ENCODE measurements at places on chromosomes 16 and 17. TPM values are rescaled to one million over a fixed set of nuclear protein-coding genes. Genes with fewer than 3 reads are reported as not detected.

CSHL1 gene
- not detected for total RNA-seq

C16orf86 gene
- total RNA-seq = 2.9 TPM

PTRH2 gene
- 29.1 TPM for total RNA-seq

EIF3C gene
- 494 TPM for total RNA-seq

RAB37 gene
- 1.3 TPM for total RNA-seq

PRSS27 gene
- total RNA-seq = 0.48 TPM

TMEM220 gene
- 20.8 TPM for total RNA-seq

FAM20A gene
- 25.6 TPM for total RNA-seq

GRCh38 chr17:35895636-35896587 lies 15.8 kb upstream of the CCL5 start:
- DNase-seq = peak; percentile 41

DNA sequence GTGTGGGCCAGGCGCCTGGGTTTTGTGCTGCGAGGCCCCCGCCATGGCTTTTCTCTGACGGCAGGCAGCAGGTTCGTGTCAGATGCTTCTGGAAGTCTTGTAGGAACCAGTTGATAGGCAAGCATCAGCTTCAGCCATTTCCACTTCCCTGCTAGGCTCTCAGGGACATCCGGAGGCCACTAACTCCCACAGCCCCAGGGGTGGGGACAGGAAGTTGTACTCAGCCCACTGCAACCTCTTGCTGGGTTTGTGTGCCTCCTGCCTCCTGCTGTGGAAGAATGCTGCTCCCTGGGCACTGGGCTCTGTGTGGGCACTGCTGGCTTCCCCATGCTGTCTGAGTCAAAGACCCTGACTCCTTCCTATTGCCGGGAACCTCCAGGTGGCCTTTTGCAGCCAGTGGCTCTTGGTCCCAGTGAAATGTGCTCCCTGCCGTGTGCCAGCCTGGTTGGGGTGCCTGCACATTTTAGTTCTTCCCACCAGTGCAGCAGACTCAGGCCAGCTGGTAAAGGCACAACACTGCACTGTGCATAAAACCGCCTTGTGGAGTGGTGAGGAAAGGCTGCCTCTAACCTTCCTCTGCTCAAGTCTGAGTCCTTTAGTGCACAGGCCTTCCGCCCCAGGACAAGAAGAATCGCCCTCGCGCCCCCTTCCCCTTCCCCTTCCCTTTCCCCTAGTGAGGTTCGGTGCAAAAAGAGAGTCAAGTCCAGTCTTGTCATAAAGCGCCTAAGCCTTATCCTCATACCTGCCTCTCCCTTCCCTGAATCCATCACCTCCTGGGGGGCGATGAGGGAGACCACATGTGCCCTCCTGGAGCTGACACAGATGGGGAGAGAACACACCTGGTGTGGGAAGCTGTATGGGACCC lies 16.6 kb downstream of the LDHD start:
- peak; percentile 84 for DNase-seq

- DNase-seq = no peak
These were observed 1.5 kb upstream of the KRTAP3-1 start for GRCh38 chr17:41010441-41010840.

- no peak for DNase-seq
These were observed 15.4 kb downstream of the SEZ6L2 start for GRCh38 chr16:29883987-29884386.

- DNase-seq = no peak
These were observed 29.0 kb downstream of the IRF8 start for GRCh38 chr16:85927959-85928358.

- peak; percentile 73 for DNase-seq
These were observed 27.2 kb upstream of the STAC2 start for GRCh38 chr17:39252788-39253460.

DNA sequence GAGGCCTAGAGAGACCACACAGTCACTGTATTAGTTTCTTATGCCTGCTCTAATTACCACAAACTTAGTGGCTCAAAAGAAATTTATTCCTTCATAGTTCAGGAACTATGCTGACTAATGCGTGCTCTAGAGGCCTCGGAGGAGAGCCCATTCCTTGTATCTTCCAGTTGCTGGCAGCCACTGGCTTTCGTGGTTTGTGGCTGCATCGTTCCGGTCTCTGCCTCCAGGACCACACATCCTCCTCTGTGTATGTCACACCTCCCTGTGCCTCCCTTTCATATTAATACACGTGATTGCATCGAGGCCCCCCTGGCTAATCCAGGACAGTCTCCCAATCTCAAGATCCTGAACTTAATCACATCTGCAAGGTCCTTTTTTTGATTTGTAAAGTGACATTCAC lies 16.9 kb upstream of the MYLK3 start:
- DNase-seq = no peak

DNA sequence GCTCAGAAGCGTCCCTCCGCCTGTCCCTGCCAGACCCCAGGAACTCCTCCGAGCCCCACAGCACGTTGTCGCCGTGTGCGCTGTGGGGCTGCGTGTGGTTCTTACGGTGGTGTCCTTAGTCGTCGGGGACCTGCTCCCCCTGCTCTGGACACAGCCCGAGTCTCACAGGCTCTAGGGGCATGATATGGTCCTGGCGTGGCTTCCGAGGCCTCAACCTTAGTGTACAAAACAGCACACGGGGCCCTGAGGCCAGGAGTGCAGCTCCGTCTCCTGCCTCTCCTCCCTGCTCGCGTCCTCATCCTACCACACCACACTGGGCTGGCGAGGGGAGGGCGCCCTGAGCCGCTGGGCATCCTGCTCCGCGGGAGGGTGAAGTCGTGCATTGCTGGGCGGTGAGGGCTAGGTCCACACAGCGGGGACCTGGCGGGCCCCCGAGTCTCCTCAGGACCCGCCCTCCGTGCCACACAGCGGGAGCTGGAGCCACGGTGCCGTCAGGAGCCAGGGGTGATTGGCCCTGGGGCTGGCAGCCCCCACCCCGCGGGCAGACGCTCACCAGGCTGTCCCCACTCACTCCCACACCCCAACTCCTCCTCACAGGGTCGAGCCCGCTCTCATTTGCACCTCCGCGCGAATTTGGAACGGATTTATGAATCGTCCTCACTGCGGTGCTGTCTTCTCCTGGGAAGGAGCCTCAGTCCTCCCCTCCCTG lies 1.2 kb upstream of the MAFG start:
- no peak for DNase-seq

GRCh38 chr17:10041916-10042588 lies 137.0 kb upstream of the RCVRN start:
- no peak for DNase-seq

DNA sequence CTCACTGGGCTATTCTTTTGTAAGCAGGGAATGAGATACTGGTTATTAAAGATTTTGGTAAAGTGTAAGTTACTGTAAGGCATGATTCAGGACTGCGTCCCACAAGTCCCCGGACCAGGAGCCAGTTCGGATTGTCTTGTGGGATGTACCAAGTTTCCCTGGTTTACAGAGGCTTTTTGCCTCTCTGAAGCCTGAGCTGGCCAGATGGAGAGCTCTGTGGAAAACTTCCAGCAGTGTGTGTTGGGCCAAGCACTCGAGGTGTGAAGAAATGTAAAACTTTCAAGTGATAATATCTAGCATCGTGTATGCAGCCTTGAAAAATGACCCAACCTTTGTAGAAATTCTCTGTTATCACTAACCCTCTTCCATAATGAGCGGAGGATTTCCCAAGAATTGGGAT lies 2.4 kb downstream of the EPN2 start:
- peak; percentile 73 for DNase-seq

DNA sequence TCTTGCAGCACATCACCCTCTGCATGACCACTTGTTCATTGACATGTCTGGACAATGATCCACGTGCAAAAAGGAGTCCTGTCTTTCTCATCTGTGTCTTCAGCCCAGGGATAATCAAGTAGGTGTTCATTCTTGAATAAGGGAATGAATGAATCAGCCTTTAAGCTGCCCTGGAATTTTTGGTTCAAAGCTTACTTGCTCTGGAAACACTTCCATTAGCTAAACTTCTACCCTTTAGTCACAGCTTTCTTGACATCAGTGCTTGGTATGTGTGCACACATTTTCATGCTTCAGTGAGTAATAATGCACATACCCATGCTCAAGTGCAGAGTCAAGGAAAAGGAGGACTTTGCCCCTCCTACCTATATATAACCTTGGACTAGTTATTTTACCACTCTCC lies 103.0 kb upstream of the CDH13 start:
- no peak for DNase-seq

- DNase-seq = no peak
These were observed 373.7 kb downstream of the SNX29 start for GRCh38 chr16:12349936-12350850.

- DNase-seq = no peak
These were observed 27.4 kb upstream of the CAPNS2 start for GRCh38 chr16:55539049-55539448.

DNA sequence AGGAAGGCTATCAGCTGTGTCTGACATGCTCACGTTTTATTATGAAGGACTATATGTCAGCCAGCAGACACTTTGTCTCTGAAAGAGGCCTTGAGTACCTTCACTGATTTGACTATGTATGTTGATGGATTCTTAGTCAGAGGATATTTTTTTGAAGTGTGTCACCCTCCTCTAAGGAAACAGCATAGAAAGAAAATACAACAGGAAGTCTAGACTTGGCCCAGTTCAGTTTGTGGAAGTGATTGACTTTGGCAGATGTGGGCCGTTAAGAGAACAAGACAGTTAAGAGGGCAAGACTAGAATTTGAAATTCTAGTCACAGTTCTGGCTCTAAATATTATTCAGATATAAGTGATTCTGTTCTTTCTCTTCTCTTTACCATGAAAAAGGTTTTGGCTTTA lies 471.5 kb downstream of the CDH8 start:
- DNase-seq = no peak

GRCh38 chr16:81752876-81753227 lies 26.2 kb upstream of the PLCG2 start:
- DNase-seq = no peak

DNA sequence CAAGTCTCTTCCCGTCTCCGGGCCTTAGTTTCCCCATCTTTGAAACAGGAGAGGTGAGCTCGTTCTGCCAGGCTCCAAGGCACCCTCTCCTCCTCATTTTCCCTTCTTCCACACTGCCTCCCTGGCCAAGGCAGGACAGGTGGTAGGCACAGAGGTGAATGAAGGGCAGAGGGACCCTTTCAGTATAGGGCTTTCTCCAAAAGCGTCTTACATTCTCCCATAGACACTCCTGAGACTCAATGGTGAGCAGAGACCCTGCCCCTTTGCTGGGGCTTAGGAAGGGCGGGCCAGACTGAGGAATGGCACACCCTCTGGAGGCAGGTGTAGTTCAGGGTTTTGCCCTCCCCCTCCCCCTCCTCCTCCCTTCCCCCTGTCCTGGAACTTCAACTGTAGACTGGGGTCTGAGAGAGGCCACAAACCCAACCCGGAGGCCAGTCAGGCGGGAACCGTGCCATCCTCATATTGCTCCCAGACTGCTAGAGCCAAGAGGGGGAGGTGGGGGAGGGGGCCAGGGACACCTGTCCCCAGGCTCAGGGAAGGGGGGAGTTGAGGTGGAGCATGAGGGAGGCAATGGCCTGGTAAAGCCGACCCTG lies 1.9 kb downstream of the PLEKHH3 start:
- no peak for DNase-seq

DNA sequence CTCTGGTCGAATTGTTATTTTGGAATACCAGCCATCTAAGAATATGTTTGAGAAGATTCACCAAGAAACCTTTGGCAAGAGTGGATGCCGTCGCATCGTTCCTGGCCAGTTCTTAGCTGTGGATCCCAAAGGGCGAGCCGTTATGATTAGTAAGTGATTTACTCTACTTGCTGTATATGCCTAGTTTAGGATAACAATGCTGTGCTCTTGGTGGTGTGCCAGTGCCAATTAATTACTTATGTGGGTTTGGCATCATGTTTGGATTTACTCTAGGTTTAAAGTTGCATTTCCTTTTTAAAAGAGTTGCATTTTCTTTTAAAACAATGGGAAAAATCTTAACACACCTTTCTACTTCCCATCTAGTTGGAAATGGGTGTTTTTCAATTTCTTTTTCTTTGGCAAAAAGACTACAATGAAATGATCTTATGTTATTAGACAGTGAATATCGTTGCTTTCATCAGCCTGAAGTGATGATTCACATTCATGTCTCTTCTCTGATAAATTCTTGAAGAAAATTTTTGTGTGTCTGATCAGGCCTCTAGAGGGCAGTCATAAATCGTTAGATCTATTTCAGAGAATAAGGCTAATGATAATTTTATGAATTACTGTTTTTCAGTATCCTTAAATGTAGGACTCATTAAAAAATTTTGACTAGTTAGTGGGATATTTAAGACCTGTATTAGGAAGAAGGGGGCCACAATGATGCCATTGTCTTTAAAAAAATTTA lies 5.6 kb downstream of the SF3B3 start:
- DNase-seq = no peak

GRCh38 chr16:19479302-19479721 lies 42.6 kb downstream of the GDE1 start:
- DNase-seq = peak; percentile 6

GRCh38 chr16:89210904-89211515 lies 6.5 kb upstream of the ZNF778 start:
- DNase-seq = no peak

DNA sequence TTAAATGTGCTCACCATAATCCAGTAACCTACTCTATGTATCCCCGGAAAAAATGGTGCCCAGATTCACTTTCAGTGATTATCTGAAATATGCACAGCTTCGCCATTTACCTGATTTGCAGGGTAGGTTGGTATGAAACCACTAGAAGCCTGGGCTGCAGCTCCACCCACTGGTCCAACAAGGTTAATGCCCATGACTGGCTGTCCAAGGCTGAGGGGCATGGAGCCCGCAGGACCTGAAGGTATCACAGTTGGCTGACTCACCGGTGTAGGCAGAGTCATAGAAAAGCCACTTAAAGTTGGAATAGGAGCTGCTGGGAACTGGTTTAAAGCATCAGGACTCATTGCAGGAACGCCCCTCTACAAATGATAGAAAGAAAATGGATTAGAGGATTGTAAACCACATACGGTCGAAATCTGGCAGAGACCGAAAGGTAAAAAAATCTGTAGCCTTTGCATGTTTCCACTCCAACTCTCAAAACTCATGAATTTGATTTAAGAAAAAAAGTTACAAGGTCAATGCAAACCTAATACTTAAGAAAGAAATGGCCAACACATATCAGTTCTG lies 38.6 kb downstream of the SYNRG start:
- no peak for DNase-seq

DNA sequence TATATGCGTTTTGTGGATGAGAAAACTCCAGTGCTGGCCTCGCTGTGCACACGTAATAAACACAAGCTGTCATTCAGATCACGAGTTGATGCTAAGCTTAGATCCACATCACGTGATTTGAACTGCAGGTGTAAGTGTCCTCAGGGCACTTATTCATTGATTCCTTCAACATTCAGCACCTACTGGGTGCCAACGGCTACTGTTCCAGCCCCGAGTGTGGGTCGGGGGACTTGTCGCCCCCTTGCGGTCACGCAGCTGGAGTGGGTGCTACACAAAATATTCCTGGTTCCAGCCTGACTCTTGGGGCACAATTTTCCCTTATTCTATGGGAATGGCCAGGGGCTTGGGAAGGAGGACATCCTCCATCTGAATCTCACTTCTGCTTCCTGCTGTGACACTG lies 29.9 kb upstream of the GINS2 start:
- no peak for DNase-seq

DNA sequence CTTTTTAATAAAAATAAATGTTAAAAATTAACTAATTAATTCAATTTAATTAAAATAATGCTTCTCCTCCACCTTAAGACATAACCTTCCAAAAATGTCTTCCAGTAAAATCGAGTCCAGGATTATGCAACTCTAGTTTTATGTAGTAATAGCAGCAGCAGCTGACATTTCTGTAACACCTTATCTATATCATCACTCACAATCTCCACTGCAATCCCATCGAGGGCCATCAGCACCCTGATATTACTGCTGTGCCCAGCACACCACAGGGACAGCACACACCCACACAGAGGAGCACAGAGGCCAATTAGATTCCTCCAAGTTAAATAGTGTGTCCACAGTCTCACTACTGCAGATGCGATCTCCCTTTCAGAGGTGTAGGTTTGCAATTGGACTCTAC lies 2.9 kb downstream of the RPH3AL start:
- no peak for DNase-seq
